Gastroesophageal sphincter (tissue), 4 donors: ENCODE measurements at places on chromosomes 4 and X. TPM values are rescaled to one million over a fixed set of nuclear protein-coding genes. Genes with fewer than 3 reads are reported as not detected.

DNA sequence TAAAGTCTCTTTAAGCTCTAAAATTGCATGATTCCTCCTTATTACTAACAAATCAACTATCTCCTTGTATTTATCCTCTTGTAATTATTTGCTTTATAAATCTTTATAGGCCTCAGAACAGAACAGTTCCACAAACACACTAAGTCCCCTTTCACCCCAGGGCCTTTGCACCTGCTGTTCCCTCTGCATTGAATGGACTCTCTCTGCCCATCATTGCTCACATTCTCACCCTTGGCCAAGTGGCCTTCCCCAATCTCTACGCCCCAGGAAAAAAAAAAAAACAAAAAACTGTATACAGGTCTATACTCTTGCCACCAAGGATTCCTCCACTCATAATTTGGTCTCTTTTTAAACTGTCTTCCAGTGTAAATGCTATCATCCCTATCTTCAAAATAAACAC, 53.7 kb downstream of the TEC start:
- ATAC-seq, result no peak

GC gene
- total RNA-seq, result not detected

PLRG1 gene
- 49.8 TPM for total RNA-seq

CFAP47 gene
- 0.04 TPM for total RNA-seq
